ENCODE measurements at places on chromosomes 16 and 17.

- no peak for DNase-seq
These were observed 66.4 kb downstream of the MYH10 start for GRCh38 chr17:8563981-8564602.

GRCh38 chr16:66888647-66889615 lies 8.6 kb downstream of the PDP2 start:
- DNase-seq, result no peak

GRCh38 chr16:86939609-86940008 lies 361.3 kb downstream of the FOXL1 start:
- no peak for DNase-seq

- DNase-seq, result peak; percentile 15
These were observed 1.3 kb upstream of the SLC6A4 start for GRCh38 chr17:30236766-30237165.

- no peak for DNase-seq
These were observed 69.8 kb upstream of the RPH3AL start for GRCh38 chr17:422196-422930.

DNA sequence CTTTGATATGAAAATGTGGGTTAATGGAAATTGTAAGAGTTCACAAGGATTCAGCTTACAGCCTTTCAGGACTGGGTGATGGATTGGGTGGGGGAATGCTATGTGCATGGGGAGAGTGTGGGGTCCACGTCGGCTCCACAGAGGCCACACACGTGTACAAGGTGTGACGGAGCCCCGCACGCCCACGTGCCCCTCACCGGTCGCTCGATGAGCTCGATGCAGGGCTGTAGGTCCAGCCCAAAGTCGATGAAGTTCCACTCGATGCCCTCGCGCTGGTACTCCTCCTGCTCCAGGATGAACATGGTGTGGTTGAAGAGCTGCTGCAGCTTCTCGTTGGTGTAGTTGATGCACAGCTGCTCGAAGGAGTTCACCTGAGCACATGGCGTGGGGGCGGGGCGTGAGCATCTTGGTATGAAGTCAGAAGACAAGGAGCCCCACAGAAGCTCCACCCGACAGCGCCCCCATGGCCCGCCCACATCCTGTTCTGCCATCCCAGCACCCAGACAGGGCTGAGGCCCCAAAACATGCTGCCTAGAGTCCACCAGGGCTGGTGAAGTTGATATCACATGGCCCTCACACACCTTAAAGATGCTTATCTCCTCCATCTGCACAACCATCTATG lies 99.1 kb downstream of the MYH11 start:
- no peak for DNase-seq

GRCh38 chr17:45825792-45826191 lies 18.9 kb upstream of the SPPL2C start:
- peak; percentile 90 for DNase-seq

DNA sequence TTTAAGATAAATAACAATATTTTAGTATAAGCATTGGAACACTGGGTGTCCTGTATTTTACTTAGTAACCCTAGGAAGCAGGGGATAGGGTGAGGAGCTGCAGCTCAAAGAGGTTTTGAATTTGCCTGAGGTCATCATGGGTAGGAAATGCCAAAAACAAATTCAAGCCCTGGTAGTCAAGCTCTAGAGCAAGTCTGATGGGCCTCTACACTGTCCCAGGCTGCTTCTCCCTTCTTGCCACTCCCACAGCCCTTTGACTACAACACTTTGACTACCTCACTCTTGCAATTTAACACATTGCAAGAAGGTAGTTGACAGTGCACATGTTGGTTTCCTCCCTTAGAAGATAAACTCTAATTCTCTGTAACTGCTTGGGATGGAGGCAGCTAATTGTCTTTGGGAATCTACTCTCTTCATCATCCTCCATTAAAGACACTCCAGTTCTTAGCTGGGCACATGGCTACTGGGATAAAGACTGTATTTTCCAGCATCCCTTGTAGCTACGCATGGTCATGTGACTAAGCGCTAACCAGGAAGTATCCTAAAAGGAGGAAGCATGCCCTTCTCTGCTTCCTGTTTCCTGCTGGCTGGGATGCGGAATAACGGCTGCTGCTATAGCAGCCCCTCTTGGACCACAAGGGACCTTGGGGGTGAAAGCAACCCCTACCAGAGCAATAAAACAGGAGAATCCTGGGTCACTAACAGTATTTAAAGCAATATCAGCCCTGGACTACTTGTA lies 30.7 kb upstream of the SSTR2 start:
- no peak for DNase-seq

- no peak for DNase-seq
These were observed 33.8 kb downstream of the TRPV2 start for GRCh38 chr17:16449121-16449570.

DNA sequence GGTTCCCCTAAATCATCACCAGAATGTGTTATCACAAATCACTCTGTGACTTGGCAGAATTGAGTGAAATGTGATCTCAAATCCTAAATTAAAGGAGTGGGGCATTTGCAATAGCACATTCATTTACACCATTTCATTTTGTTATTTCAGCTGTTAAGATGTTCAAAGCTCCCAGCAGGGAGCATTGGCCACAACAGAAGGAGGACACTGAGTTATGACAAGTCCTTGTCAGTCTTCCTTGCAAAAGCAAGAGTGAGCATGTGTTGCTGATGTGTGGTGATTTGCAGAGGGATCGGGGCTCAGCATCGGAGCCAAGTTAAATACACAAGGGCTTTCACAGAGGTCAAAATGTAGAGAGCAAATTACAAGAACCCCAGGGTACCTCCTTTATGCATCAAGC lies 372.2 kb upstream of the CDH5 start:
- DNase-seq, result no peak

DNA sequence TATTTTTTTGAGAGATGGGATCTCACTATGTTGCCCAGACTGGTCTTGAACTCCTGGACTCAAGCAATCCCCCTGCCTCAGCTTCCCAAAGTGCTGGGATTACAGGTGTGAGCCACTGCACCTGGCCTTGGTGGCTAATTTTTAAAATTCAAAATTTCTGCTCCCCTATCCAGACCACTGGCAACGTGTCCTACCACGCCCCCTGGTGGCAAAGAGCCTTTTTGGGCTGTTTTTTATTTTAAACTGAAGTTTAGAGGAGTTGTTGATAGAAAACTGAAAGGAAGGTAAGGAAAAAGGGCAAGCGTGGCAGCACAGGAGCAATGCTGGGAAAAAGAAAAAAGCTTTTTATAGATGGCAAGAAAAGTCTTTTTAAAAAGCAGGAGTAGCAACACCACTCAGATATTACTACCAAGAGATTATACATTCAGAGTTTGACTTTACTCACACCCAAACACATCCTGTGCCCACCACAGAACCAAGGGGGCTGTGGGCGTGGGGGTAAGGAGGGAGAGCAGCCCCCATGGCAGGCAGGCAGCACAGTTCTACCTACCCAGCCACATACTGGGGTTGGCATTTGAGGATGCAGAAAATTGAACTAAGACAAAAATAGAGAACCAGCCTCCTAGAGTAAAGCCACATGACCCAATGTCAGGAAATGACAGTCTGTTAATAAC lies 4.2 kb upstream of the MXRA7 start:
- DNase-seq, result no peak

DNA sequence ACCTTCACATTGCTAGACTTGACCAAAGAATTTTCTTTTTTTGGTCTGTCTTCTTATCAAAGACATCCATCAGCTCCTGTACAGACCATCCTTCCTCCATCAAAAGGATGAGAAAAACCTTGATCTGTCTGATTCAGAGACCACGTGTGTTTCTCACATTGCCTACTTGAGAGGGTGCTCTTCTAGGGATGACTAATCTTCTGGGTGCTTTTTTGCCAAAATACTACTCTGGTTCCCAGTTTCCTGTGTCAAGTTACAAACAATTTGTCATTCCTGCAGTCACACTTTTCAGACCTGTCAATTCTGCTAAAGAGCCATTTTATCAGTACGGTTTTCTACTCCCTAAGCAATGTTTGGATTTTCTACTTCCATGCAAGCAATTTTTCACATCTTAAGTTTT lies 492.2 kb downstream of the CDH11 start:
- no peak for DNase-seq

- peak; percentile 22 for DNase-seq
These were observed 568 bp upstream of the TNK1 start for GRCh38 chr17:7380321-7380720.

DNA sequence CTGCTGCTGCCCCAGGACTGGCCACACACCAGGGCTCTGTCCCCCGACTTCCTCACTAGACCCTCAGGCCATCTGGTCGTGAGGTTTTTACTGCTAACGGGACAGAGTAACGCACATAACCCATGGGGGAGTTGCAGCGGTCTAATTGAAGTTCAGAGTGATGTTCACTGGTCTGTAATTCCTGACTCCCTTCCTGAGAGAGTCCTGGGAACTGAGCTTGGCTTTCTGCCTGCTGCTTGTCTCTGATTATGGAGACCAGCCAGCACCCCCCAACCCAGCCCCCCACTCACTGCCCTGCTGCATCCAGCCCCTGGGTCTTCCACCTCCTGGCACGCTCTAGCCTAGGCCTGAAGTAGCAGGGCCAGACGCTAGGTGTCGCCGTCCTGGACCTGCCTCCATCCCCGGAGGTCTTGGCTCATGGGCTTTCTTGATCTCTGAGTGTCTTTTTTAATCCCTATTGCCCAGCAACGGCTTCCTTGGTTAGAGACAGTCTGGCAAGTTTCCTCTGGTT lies 192.9 kb downstream of the CCDC182 start:
- peak; percentile 66 for DNase-seq

DNA sequence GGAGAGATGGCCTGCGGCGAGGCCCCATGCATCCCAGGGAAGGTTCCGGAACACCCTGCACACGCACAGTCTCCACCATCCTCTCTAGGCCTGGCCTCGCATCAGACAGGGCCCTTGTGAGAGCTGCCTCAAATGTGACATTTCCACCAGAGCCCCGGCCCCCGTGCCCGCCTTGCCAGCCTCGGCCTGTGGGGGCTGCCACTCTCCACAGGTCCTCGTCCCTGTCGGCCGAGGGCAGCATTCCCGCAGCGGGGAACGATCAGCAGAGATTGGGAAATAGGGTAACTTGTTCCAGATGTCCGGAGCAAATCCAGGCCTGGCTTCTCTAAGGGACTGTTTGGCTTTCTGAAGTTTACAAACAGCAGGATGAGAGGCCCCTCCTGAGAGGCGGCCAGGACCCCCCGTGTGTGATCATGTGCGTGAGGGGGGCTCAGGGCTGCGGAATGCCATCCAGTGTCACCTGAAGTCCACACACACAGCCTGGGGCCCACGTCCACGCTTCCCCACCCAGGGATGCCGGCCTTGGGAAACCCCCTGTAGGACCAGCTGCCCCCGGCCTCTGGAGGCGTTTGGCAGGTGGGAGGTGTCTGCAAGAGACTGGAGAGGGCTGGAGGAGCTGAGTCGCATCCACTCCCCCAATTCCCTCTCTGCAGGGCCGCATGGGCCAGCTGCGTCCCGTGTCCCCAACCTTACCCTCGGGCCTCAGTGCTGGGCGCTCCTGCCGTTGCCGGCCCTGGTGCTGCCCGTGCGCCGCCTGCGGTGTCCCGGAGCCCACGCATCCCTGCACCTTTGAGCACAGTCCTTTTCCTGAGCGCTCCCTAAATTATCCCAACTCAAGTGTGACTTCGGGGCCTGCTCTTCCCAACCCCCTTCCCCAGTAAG lies 70.4 kb downstream of the ZDHHC7 start:
- DNase-seq, result no peak
